ENCODE measurements at places on chromosomes 11 and 22. TPM values are rescaled to one million over a fixed set of nuclear protein-coding genes. Genes with fewer than 3 reads are reported as not detected.

DNA sequence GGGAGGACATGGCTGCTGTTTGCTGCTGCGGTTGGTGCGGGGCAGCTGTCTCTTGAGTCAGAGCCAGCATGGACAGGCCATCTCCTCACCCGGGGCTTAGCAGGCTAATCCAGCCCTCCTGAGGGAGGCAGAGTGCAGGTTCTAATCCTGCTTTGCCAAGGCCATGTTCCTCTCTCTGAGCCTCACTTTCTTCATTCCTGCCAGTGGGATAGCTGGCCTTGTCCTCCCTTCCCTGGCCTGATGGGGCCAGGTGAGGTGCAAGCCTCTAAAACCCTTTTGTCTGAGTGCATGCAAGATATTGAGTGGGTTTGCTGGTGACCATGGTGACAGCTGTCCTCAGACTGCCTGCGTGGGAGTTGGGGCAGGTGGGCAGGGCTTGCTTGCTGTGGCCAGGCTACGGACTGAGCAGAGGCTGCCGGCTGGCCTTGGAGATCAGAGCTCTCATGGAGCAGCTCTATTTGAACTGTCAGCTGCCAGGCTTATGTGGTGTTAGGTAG lies 3.6 kb downstream of the USP35 start:
- DNase-seq = no peak

- no peak for DNase-seq
Measured at GRCh38 chr11:69320326-69320725, 26.4 kb downstream of the MYEOV start.

- peak; percentile 83 for DNase-seq
Measured at GRCh38 chr11:62542750-62543567, 3.6 kb downstream of the AHNAK start.

DNA sequence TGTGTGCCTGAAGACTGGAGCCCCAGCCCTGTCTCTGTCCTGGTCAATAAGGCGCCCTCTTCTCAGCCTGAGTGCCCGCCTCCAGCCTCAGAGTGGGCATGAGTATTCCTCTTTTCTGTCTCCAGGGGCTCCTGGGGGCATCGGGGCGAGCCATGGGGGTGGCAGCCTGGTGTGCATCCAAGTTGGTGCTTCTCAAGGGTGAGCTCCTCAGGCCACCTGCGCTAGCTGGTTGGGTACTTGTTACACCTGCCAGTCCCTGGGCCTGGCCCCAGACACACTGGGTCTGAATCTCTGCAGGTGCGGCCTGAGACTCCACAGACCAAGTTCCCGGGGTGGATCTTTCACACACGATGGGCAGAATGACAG lies 168.6 kb upstream of the B3GAT1 start:
- no peak for DNase-seq

- peak; percentile 82 for DNase-seq
Measured at GRCh38 chr11:45110562-45110961, 35.9 kb upstream of the PRDM11 start.

- DNase-seq = no peak
Measured at GRCh38 chr22:17882162-17882561, 107.9 kb upstream of the BID start.

DNA sequence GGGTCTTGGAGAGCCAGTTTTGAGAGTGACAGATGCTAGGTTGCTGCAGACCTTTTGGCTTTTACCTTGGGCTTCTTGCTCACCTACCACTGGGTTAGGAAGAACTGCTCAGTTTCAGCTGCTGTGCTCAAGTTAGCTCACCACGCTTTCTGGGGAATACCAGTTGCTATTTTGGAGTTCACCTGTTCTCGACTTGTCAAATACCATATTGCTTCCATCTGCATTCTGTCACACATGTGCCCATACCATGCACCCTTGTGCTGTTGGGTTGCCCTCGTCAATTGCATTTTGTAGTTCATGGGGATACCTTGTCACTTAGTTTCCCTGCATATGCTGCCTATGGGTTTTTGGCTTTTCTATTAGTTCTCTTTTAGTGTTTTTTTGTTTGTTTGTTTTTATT lies 23.0 kb upstream of the BARX2 start:
- no peak for DNase-seq

GRCh38 chr22:36510966-36511881 lies 4.4 kb upstream of the FOXRED2 start:
- peak; percentile 57 for DNase-seq

GRCh38 chr11:64146036-64146955 lies 19.6 kb downstream of the MACROD1 start:
- peak; percentile 81 for DNase-seq

DNA sequence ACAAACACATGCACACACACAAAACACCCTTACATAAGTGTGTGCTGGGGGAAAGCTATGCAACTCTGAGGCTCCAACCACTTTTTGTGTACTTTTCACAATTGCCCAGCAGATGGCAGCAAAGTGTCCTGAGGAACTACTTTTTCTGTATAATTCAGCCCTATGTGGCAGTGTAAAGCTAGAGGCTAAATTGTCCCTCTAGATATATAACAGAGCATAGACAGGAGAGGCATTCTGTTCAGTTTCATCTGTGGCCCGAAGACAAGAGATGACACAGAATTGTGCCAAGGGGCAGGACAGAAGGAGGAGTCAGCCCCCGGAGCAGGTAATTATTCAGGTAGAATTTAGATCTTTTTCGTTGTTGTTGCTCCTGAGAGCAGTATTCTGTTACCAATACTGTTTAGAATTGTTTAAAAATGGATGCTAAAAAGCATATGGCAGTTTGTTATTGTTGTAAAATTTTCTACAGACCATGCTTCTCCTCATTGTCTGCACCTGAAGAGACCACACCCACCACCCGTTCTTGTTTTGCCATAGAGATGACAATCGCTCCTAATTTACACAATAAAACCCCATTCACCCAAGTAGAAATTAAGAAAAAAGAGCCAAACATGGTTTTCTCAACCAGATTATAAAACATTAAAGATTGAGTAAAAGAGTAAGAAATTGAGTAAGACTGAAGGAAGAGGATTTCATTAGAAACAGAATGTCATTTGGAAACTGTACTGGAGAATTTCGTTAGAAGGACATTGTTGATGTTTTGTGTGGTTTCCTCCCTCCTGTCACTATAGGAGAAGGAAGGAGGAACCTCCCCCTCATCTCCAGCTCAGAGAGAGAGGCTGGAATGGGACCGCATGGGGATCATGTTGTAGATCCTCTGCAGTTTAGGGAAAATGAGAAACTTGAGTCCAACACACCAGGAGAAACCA lies 14.5 kb upstream of the MS4A7 start:
- DNase-seq = peak; percentile 76

DNA sequence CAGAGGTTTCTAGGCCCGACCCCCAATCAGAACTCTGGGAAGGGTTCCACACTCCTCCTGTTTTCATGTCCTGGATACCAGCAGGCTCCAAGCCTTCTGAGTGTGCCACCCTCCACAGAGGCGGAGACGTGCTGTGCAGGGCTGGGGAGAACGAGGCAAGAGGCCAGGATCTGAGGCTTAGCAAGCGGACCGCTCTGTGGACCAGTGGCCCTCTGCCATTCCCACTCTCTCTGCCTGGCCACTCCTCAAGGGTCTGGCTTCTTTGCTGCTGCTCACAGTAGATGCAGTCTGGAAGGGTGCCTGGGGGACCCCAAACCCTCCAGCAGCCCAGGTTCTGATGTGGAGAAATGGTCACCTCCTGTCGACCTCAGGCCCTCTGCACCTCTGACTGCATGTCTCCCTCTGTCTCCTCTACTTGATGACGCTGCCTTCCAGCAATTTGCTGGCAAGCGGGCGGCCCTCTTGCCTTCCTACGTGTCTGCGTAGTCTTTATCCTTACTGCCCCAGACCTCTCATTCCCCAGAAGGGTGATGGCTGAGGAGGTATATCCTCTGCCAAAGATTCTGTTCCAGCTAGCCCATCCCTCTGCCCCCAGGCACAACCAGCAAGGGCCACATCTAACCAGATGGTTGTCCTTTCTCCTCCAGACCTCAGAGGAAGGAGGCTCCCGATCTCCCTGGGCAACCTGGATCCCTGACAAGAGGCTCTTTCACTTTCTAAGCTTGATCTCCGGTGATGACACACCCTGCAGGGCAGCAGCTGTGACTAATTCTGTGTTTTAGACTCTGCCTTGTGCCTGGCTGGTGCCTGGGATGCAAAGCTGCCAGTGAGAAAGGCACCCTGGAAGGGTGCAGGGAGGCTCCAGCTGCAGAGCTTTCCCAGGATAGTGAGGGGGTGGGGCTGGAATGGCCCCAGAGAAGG lies 87.3 kb downstream of the NAT10 start:
- no peak for DNase-seq

GRCh38 chr11:128938156-128938885 lies 4.3 kb downstream of the TP53AIP1 start:
- no peak for DNase-seq

- DNase-seq = no peak
Measured at GRCh38 chr11:3200388-3201111, 18.1 kb downstream of the MRGPRG start.

DNA sequence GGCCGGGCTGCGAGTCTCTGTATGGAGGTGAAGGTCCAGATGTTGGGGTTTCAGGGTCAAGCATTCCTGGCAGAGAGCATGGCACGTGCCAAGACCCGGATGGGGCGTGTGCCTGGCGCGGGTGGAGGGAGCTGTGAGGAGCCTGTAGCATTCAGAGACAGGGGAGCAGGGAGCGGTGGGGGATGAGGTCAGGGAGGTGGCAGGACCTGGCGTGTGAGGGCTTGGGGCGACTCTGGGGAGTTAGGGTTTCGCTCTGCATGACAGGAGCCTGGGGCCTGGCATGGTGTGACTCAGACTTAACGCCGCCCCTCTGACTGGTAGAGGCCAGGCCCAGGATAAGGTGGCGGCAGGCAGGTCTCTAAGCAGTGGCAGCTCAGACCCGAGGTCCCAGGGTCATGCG lies 103.0 kb downstream of the KCNQ1 start:
- DNase-seq = no peak

GRCh38 chr11:59680287-59681154 lies 11.7 kb upstream of the PATL1 start:
- DNase-seq = peak; percentile 85

DNA sequence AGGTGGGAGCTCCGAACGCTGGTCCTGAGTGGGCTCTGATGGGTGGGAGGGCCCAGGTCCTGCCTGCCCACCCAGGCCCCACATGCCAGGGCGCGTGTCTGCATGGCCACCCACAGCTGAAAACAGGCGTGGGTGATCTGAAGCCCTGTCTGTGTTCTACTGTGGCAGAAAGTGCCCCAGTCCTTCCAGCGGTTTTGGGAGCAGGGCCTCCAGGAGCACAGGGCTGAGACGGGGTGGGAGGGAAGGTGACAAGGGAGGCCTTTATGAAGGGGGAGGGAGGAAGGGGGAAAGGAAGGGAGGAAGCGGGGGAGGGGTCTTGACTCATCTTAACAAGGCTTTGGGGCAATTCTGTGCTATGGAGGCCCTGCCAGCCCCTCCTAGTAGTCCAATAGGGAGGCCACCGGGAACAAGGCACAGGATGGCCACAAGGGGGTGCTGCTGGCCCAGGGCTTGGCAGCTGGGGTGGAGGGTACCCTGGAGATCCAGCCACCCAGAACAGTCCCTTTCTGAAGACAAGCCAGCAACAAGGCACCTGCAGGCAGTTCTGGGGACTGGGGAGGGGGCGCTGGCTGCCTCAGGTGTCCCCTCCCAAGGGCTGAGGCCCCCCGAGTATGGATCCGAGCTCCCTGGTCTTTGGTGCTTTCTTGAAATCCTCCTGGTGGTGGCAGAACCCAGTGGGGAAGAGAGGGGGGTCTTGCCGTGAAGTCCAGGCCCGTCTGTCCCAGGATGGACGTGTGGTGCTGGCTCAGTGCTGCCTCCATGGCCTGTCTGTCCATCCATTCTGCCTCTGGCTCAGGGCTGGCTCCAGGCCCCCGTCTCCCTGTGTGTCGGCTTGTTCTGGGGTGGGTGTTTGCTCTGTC lies 6.3 kb upstream of the FADS3 start:
- DNase-seq = peak; percentile 67

OR51L1 gene
- total RNA-seq = not detected

INPPL1 gene
- total RNA-seq = 76.7 TPM

PRODH gene
- total RNA-seq = 28.7 TPM

PGA3 gene
- total RNA-seq = not detected

TRIM51G gene
- total RNA-seq = not detected

PANX2 gene
- 1.00 TPM for total RNA-seq

SEPTIN3 gene
- total RNA-seq = 0.51 TPM

Measured in lung (tissue), 17 donors.